ENCODE measurements at places on chromosomes 3 and 15.

DNA sequence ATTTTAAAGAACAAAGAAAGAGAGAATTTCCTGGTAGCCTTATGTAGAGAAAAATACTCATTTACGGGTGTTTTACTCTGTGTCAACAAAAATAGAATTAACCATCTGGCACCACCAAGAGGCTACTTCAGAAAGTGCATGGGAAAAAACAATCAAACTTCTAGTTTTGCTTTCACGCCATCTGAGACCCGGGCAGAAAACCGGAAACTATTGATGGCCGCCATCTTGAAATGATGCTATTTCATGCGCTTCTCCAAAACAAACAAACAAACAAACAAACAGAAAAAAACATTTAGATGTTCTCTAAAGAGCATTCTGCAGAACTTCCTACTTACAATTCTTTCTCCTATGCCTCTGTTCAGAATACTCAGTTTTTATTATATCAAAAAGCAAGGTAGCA, 49.4 kb upstream of the SYNPR start:
- DNase-seq, result peak; percentile 81

DNA sequence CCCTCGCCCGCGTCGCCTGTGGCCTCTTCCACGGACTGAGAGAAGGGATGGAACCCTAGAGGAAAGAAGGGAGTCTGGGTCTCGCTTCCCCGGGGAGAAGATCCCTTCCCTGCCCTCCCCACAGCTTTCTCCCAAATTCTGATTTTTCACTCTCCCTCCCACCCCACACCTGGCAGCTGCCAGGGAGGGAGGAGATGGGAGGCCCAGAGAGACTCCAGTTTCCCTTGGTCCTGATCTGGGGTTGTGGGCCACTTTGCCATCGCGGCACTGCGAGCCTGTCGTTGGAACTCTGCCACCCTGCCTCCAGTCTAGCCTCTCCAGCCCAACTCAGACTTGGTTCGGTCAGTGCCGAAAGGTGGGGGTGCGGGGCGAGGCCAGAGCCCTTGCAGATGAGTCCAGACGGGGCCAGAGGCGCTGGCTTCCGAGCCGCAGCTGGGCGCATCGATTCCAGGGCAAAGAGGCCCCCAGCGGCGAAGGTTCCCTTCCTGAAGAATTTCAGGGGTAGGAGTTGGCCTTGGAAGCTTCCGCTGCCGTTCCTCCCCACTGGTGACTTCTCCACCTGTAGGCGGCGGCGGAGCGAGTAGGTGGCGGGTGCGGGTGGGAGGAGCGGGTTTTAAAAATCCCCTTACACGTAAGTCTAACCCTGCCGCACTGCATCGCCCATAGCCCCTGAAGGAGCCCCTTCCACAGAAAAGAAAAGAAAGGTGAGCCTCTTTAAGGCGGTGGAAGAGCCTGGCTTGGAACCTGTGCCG, 5.2 kb downstream of the WNT5A start:
- peak; percentile 64 for DNase-seq

DNA sequence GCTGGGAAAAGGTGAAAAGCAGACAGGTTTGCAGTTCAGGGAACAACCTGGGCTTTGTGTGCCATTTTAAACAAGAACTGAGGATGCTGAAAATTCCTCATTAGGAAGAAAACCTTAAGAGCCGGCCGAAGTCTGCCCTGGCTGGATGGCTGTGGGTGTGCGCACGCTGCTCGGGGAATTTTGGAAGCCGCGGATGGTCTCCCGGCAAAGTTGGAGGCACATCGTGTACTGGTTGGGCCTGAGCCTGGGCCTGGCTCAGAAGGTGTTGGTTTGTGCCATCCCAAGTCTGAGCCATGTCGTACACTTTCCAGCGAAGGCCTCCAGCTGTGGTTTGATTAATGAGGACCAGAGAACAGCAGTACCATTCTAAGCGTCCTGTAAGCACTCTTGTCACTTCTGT, 188.2 kb downstream of the ATP10A start:
- DNase-seq, result no peak

DNA sequence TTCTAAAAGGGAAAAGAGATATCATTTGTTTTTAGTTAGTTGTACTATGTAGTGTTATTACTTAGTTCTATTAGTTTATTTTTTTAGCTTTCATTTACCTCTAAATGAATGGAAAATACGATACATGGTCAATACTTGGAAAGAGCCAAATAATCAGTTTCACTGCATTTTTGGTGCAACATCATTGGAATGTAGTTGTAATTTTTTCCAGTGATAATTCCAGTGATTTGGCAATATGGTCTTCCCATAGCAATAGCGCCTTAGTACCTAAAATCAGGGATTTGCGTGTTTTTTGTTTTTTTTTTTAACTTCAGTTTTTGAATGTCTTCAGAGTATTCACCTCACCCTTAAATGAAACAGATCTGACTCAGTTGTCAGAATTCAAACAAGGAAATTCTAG, 41.8 kb downstream of the RAB8B start:
- no peak for DNase-seq

DNA sequence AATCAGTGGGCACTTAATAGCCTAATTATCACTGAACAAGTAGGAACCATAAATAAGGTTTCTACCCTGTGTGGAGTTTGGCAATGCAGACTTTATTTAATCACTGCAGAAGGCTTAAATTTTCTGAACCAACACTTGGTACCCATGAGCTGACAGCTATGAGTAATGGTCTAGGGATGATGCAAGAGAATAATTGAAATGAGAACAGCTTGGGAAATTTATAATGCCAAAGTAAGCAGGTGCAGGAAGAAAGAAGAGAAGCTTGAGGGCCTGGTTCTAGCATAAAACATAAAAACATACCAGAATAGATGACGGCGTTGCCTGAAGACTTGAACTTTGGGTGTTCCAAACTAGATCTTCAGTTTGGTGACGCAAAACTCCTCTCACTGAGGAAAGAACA, 67.0 kb downstream of the IMPG2 start:
- no peak for DNase-seq

All from GM23338 (cell line).